ENCODE measurements at places on chromosomes 2 and 18. TPM values are rescaled to one million over a fixed set of nuclear protein-coding genes. Genes with fewer than 3 reads are reported as not detected.

Gene HOXD10
- 5.4 TPM for total RNA-seq

Gene IHH
- total RNA-seq: 0.53 TPM

Gene ERMN
- not detected for total RNA-seq

Gene NCKAP5
- 0.90 TPM for total RNA-seq

Gene ZNF396
- total RNA-seq: 0.56 TPM

Gene HNMT
- total RNA-seq: 0.53 TPM

Gene ACVR1C
- not detected for total RNA-seq

Gene TMEM37
- total RNA-seq: 2.3 TPM

Gene PDIA6
- 358 TPM for total RNA-seq

Gene ZNF512
- total RNA-seq: 17.9 TPM

Gene HRH4
- total RNA-seq: not detected

Gene MC2R
- not detected for total RNA-seq

Gene TEX44
- not detected for total RNA-seq

Gene ITGB6
- 0.58 TPM for total RNA-seq

Gene KIF1A
- 0.73 TPM for total RNA-seq

Gene SERPINB4
- total RNA-seq: 0.08 TPM
